ENCODE measurements at places on chromosomes 5 and 9.

GRCh38 chr9:133251773-133252172 is 23.2 kb downstream of the ABO start:
- DNase-seq: no peak

DNA sequence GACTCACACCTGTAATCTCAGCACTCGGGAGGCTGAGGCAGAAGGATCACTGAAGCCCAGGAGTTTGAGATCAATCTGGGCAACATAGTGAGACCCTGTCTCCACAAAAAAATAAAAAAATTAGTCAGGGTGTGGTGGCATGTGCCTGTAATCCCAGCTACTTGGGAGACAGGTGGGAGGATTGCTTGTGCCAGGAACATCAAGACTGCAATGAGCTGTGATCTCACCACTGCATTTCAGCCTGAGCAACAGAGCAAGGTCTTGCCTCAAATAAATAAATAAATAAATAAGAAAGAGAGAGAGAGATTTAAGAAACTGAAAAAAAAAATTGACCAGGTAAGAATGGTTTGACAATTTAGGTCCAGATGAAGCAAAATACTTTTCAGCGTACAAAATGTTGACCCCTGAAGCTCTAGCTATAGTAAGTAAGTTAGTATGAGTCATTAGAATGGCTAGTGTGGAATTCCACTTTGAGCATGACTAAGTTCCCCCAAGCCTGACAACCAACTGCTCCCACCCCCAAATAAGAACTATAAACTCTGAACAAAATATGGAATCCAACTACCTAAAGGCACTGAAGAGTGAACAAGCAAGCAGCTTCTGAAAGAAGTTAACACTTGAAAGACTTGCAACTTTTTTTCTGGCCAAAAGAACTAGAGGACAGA is 217.8 kb upstream of the TLE4 start:
- DNase-seq: no peak

GRCh38 chr9:124197177-124198095 is 60.3 kb upstream of the NEK6 start:
- DNase-seq: no peak

DNA sequence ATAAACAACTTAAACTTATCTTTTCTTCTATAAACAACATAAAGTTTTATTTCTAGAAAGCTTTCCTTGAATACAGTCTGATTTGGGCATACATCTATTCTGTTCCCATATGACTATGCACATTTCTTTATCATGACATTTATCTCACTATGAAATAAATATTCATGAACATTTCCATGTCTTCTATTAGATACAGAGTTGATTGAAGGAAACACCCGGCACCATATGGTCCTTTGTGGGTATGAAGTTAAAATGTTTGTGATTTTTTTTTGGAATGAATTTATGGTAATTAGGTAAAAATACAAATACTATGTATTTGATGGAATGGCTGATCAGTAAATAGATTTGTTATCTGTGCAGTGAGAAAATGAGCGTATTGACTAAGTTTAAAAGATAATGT is 1209.8 kb upstream of the ACO1 start:
- DNase-seq: no peak

DNA sequence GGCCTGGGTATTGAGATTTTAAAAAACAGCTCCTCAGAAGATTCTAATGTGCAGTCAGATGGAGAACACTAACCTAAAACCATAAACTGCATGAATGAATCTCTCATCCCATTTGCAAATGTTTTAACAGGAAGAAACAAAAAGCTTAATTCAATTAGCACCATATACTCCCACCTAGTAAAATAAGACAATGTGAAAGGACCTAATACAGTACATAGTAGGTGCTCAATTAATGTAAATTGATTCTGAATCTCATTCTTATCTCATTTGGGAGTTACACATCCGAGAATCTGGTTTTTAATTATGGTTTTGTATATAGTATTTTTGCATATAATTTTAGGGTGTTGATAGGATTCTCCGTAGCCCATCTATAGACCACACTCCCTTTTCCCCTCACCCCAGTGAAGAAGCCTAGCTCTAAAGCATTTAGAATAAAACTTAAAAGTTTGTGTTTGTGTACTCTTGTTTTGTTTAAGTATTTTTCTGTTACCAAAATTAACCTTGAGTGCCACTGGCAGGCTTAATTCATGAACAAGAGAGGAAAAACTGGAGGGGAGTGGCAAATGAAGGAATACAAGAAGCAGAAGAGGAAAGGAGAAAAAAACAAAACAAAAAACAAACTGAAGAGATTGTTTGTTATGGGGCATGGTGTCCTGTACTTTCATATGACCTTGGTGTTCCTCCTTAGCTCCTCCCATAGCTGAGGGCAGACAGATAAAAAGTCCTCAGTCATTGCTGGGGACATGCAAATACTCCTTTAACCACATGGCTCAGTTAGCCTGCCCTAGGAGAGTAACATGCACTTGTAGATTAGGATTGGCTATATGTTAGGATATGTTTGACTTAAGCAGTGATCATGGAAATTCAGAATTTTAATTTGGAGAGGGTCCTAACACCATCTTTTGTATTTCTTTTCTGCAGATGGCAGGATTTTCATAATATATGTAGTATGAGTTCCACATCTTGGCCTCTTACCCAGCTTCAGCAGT is 1.2 kb downstream of the RNF14 start:
- DNase-seq: no peak

DNA sequence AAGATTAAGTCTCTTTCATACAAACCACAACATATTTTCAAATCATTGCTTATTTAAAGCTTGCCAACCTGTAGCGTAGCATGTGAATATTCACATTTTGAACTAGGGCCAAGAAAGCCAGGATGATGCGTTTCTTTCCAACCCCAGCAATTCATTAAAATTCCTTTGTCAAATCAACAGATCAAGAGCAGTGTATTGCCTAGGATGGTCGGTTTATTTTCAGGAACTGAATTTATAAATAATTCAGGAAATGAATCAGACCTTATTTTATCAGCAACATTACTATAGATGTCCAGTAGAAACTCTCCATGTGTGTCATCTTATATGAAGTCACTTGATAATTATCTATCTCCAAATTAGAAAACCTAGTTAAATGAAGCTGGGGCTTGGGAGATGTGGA is 13.2 kb upstream of the AUH start:
- DNase-seq: no peak

Measured in RWPE2 (cell line).